Effector memory CD4-positive, alpha-beta T cell (primary cell): ENCODE measurements at places on chromosomes 4 and X.

GRCh38 chrX:122945328-122945727 lies 238.8 kb upstream of the GRIA3 start:
- no peak for DNase-seq

DNA sequence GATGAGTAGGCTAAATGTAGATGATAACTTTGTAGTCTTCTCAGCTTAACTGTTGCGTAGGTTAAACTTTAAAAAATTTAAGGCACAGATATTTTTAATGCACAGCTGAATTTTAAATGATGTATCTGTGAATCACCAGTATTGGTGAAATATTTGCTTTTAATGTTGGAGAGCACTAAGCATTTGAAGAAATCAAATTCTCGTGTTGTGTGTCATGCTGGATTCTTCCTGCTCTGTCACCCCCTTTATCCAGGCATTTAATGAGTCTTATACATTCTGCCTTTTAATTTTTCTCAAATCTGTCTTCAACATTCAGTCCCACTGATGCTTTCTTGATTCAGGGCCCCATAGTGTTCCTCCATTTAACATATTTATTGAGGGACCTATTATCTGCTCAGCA lies 76.7 kb downstream of the SLC4A4 start:
- no peak for DNase-seq

DNA sequence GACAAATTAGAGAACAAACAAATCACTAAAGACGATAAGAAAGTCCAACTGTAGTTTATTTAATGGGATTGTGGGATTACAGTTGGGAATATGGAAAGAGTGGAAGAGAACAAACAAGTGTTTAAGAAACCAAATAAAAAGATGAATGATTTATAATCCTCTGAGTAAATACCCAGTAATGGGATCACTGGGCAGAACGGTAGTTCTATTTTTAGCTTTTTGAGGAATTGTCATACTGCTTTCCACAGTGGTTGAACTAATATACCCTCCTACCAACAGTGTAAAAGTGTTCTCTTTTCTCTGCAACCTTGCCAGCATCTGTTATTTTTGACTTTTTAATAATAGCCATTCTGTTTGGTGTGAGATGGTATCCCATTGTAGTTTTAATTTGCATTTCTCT lies 15.0 kb downstream of the C4orf51 start:
- DNase-seq = no peak

GRCh38 chr4:26692014-26692726 lies 108.3 kb downstream of the TBC1D19 start:
- DNase-seq = no peak

DNA sequence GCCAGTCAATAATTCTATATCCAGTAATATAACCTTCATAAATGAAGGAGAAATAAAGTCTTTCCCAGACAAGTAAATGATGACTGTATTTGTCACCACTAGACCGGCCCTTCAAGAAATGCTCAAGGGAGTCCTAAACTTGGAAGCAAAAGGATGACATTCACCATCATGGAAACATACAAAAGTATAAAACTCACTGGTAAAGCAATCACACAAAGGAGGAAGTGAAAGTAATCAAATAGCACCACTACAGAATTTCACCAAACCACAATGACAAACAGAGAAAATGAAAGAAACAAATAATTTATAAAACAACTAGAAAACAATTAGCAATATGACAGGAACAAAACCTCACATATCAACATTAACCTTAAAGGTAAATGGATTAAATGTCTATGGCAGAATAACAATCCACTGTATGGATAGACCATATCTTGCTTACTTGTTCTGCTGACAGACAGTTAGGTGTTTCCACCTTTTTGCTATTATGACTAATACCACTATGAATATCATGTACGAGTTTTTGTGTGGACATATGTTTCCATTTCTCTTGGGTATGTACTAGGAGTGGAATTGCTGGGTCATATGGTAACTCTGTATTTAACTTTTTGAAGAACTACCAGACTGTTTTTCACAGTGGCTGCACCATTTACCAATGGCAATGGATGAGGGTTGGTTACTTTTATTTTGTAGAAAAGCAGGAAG lies 44.9 kb downstream of the NAT8L start:
- DNase-seq = no peak

DNA sequence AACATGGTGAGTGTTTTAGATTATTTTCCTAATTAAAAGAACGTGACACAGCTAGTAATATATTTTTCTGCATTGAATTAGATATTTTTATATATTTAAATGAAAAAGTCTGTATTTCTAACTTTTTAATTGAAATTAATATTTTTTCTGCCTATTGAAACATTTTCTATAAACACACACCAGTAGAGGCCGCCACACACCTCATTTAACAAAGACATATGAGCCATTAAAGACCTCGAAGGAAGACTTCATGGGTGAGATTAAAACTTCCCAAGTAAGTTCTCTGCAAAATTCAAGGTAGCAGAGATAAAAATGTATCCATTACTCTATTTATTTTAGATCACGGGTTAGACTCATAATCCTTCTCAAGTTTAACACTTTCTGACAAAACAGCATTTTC lies 8.3 kb downstream of the SLITRK2 start:
- no peak for DNase-seq

DNA sequence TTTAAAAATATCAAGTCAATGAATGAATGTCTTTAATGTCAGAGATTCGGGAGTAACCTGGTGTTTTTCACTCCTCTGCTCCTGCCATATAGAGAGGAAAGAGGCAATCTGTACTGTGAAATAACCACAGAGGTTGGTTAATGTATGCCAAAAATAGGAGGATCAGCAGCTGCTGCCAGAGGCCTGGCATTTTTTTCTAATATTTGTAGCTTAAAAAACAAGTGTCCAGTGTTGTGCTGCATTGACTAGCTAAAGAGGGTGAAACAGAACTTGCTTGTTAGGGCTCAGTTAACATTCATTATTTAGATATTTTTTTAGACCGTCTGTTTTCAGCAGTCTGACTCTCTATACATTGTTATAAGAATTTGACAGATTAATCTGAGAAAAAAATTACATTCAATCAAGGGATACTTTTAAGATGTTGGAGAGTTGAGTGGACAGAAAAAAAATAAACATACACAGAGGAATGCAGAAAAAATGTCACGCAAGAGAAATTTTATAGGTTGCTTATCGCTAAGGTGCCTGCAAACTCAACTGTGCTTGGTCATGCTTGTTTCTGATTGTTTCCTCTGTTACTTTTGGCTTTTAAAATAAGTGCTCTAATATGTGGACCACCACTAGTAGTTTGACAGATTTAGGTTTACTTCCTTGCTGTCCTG lies 392.3 kb upstream of the GALNT7 start:
- DNase-seq = no peak

DNA sequence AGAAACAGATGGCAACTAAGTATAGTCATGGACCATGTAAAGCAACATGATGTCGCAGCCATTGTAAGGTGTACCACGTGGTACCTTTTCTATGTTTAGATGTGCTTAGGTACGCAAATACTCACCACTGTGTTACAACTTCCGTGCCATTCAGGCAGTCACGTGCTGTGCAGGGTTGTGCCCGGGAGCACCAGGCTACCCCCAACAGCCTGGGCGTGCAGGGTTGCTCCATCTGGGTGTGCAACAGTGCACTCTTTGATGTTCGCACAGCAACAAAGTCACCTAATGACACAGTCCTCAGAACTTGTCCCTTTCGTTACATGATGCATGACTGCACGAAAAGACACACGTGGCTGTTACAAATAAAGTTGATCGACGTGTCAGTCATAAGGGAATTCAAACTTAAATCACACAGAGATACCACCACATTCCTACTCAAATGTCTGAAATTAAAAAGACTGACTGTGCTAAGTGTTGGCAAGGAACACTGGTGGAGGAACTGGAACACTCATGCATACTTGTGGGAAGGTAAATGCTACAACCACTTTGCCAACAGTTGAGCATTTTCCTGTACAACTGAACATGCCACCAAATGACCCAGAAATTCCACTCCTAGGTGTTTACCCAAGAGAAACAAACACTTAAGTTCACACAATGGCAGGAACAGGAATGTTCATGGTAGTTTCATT lies 24.3 kb downstream of the CPLX1 start:
- no peak for DNase-seq

DNA sequence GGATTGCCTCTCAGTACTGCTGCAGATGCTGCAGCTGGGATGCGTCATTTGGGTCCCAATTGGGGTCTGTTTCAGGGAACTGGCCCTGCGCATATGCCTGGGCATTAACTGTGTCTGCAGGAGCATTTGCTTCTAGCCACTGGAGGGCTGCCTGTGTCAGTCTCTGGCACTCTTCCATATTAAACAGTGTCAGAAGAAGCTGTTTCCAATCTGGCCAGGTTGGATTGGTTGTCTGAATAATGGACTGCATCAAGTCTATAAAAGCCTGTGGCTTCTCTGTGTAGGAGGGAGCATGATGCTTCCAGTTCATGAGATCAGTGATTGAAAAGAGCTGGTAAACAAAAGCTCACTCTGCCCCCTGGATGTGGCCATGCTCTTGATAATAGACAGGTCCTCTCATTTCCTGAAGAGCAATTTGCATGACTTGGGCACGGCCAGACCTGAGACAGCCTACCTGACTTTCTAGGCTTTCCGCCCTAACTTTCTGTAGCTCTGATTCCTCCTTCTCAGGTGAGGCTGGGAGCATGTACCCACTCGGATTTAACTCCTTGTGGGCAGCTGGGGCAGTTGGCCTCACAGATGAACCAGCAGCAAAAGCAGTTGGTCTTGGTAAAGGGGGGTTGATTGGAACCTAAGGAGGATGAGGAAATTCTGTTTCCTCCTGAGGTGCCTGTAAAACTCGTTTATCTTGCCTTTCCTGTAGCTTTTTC lies 29.2 kb downstream of the SULT1E1 start:
- no peak for DNase-seq

DNA sequence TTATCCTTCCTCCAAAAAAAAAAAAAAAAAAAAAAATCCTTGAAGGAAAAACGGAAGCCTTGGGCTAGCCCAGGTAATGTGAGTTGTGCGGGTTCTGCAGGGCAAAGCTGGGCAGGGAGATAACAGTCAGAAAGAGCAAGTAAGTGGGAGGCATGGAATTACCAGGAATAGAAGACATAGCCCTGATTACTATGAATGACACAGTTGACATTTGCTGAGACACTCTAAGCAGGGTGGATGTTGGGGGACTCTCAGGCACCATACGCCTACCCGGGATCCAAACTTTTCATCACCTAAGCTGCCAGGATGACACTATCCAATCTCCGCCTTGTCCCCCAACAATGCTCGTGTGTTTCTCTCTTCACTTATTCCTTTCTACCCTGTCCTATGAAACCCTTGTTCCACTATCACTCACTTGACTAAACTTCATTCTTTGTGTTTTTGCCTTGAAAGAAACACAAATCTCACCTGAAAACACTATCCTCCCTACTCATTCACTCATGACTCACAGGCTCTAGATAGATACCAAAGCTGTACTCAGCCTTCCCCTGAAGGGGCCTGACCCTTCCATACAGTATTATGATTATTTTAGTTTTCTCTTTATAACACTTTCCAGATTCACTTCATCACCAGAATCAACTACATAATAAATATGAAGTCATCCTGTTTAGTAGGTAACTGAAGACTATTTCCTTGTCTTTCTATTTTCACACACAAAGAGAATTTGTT lies 158.4 kb downstream of the INPP4B start:
- DNase-seq = no peak

GRCh38 chr4:182082910-182083309 lies 160.3 kb upstream of the TENM3 start:
- no peak for DNase-seq

DNA sequence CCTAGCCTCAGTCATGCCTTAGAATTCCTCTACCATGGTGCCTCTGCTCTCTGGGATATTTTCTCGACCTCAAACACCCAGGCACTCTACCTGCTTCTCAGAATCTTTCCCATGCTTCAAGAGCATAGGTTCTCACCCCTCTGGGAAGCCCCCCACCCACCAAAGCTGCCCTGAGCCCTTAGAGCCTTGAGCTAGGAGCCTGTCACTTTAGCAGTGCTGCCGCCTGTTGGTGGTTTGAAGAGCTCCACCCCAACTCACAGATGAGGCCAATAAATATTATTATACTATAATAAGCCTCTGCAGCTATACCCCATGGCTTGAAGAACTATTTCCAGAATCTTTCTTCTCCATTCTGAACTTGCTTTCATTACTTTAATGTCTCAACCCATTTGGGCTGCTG lies 109.7 kb downstream of the RTL5 start:
- no peak for DNase-seq

- no peak for DNase-seq
Measured at GRCh38 chrX:40897718-40898270, 162.5 kb upstream of the MED14 start.

GRCh38 chr4:89509708-89510281 lies 202.2 kb upstream of the GPRIN3 start:
- DNase-seq = no peak

- DNase-seq = no peak
Measured at GRCh38 chr4:11970754-11971153, 542.1 kb upstream of the HS3ST1 start.

DNA sequence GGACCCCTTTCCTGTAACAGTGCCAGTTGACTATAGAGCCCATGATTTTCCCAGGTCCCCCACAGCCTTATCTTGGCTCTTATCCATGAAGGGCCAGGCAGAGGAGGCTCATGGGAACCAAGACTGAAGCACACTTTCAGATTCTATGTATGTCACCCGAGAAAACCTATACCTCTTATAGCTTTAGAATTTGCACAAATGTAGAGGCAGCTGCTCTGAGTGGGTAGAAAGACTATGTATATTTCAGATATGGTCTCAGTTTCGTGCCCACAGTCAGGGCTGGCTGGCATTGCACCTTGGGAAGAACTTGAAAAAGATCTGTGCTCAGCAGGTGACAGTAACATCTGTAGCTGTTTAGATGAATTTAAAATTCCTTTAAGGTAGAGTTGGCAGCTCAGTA lies 8.3 kb upstream of the LNX1 start:
- DNase-seq = no peak

- DNase-seq = no peak
Measured at GRCh38 chr4:137514406-137515111, 17.7 kb downstream of the PCDH18 start.

- DNase-seq = no peak
Measured at GRCh38 chr4:121192480-121192879, 28.4 kb upstream of the TNIP3 start.

DNA sequence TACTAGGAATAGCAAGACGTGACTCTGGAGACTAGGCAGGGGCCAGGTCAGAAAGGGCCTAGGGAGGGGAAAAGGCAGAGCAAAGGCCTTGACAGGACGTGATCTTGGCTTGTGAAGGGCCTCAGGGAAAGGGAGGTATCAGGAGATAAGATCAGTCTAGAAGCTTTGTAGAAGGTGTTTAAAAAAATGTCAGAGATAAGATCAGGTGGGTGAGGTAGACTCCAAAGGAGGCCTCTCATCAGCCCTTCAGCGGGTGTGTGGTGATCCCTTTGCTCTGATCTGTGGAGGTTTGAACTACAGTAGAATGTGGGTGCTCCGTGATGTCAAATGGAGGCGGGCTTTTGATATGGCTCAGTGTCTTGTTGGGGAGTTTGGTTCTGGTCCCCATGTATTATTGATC lies 78.8 kb upstream of the PRPS1 start:
- no peak for DNase-seq
